ENCODE measurements at places on chromosomes 7 and 10.
A peak's percentile ranks its signal among the peaks of the same experiment; 100 is the strongest.

DNA sequence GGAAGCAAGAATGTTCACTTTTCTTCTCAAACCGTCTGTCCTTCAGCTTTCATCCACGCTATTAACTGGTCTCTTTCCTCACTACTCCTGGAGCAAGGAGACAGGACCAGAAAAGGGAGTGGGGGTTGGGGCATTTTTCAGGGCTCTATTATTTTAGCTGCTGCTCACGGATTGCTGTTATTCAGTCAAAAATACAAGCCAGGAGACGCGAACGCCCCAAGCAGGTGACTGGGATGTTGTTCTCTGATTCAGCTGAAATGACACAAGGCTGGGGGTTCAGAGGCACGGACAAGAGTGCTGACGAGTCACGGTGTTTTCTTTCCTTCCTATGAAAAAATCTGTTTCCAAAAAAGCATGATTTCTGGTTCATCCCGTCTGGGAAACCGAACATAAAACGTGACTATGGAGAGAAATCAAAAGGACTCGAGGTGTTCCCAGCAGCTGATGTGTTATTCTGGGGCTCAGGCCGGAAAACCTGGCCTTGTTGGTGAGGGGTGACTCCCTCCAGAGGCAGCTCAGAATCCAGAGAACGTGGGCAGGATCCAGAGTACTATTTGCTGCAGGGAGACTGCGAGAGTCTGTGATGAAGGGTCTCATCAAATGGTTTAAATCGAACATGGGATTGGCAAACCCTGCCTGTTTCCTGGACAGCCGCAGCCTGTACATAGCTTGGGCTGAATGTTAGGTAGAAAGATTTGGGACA is 3.5 kb upstream of the INHBA start:
- no peak for DNase-seq

- DNase-seq: no peak
Observed at GRCh38 chr7:10703981-10704380, 269.7 kb upstream of the PHF14 start.

- DNase-seq: no peak
Observed at GRCh38 chr10:112349521-112350085, 24.3 kb upstream of the ACSL5 start.

- peak; percentile 80 for DNase-seq
Observed at GRCh38 chr10:484441-484924, 205.0 kb downstream of the DIP2C start.

DNA sequence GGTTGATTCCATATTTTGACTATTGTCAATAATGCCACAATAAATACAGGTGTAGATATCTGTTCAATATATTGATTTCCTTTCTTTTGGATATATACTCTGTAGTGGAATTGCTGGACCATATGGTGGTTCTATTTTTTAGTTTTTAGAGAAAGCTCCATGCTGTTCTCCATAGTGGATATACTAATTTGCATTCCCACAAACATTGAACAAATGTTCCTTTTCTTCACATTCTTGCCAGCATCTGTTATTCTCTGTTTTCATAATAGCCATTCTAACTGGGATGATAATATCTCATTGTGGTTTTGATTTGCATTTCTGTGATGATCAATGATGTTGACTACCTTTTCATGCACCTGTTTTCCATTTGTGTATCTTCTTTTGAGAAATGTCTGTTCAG is 973.7 kb downstream of the REEP3 start:
- no peak for DNase-seq

- DNase-seq: peak; percentile 89
Observed at GRCh38 chr7:74202841-74203556, 6.8 kb upstream of the LAT2 start.

GRCh38 chr7:80521809-80522208 is 9.9 kb upstream of the GNAT3 start:
- no peak for DNase-seq

- no peak for DNase-seq
Observed at GRCh38 chr7:73718438-73718881, 1.0 kb downstream of the STX1A start.

GRCh38 chr10:103763374-103764202 is 91.8 kb downstream of the SH3PXD2A start:
- no peak for DNase-seq

GRCh38 chr7:133688483-133689239 is 435.8 kb downstream of the EXOC4 start:
- DNase-seq: no peak

GRCh38 chr7:94594882-94595281 is 61.1 kb downstream of the SGCE start:
- DNase-seq: no peak

GRCh38 chr10:48885376-48885775 is 54.3 kb downstream of the LRRC18 start:
- peak; percentile 26 for DNase-seq

DNA sequence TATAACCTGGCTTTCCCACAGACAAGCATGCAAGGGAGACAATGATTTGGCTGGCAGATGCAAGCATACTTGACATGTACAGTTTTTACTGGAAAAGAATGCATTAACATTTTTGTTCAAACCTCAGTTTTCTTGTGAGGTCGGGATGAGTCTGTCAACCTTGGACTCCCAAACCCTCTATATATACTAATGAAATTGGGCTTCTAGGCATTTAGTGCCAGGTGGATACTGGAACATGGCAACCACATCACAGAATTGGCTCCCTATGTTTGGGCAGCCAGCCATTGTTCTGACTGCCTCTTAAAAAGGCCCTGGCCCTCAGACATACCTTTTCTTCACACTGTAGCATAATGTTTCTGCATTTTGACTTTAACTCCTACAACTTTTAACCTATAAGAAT is 39.1 kb downstream of the CDK6 start:
- no peak for DNase-seq

- DNase-seq: no peak
Observed at GRCh38 chr7:134741907-134742635, 37.4 kb upstream of the CALD1 start.

DNA sequence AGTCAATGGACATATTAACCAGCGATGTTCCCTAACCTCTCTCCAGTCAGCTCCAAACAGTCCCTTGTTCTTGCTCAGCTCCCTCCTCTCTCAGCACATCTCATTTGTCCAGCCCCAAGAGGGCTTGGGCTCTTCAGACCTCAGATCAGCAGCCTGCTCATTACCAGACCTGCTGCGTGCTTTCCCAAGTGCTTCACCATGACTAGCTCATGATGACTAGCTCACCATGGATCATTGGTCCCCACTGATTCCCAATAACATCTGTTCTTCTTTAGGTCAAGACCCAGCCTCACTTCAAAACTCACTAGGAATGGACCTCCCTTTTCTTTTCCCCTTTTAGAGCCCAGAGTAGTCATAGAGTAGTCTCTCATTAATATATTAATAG is 121.9 kb downstream of the SLC16A9 start:
- DNase-seq: no peak

DNA sequence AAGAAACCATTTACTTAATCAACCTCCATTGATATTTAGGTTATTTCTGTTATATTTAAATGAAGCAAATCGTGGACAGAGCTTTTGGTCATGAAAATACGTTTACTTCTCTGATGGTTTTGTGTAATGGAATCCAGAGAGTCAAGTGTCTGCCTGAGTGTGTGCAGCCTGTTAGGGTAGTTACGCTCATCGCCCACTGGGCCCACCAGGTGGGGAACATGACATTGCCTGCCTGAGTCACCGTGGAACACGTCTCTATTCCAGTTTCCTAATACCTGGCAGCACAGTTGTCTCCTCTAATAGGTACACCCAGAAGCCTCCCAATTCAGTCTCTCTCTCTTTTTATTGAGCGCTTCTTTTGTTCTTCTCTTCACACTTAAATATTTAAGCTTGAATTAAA is 91.0 kb downstream of the ADCY1 start:
- DNase-seq: no peak

- peak; percentile 66 for DNase-seq
Observed at GRCh38 chr7:106126170-106126938, 14.2 kb upstream of the SYPL1 start.

DNA sequence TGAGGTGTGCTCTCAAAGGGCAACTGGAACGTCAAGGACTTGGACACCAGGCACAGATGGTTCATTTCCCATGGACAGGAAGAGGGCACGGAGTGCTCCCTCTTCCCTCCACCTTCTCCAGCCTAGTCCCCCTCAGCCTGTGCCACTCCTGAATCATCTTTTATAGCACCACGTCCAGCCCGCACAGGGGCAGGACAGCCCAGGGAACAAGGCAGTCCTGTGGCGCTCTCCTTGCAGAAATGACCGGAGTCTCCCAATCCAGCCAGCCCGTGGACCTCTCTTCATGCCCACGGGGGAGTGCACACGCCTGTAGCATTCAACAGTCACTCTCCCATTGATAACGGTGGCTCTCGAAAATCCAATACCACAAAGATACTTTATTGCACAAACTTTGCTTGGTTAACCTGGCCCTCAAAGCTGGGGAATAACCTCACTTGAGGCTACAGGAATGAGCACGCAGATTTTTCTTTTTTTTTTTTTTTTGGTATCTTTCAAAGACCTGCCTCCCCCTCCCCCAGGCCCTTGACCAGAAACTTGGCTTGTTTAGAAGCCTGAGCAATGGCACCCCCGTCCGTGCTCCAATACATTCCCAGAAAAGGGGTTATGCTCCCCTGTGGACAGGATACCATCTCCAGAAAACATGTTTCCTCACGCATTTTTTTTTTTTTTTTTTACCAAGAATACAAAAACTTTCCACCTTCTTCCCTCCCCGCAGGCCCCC is 733 bp downstream of the PRKCQ start:
- no peak for DNase-seq

GRCh38 chr7:78279457-78279856 is 480.9 kb downstream of the PHTF2 start:
- no peak for DNase-seq

DNA sequence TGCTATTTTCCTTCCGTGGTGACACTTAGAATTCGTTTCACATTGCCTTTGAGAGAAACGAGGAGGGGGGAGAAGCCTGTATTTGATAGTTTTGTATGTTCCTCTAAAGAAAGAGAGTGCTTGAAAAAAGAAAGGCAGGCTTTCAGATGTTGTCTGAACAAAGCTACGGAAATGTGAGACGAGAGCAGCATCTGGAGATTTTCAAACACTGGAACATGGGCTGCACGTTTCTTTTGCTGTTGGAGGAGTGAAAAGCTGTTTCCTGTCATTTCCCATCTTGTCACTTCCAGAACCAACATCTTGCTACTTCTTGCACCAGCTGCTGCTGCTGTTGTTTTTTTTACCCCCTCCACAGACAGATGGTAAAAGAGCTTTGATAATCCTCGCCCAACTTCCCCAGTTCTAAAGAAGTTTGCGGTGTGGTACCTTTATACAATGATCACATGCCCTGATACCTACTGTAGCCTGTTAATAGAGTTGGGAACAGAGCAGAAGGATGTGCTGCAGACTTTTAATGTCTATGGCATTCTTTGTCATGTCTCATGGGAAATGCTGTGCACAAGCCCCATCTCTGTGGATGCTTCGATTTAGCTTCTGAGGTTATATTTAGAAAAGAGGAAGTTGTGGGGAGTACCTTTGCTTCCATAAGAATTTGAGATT is 408.1 kb downstream of the AUTS2 start:
- DNase-seq: peak; percentile 38

DNA sequence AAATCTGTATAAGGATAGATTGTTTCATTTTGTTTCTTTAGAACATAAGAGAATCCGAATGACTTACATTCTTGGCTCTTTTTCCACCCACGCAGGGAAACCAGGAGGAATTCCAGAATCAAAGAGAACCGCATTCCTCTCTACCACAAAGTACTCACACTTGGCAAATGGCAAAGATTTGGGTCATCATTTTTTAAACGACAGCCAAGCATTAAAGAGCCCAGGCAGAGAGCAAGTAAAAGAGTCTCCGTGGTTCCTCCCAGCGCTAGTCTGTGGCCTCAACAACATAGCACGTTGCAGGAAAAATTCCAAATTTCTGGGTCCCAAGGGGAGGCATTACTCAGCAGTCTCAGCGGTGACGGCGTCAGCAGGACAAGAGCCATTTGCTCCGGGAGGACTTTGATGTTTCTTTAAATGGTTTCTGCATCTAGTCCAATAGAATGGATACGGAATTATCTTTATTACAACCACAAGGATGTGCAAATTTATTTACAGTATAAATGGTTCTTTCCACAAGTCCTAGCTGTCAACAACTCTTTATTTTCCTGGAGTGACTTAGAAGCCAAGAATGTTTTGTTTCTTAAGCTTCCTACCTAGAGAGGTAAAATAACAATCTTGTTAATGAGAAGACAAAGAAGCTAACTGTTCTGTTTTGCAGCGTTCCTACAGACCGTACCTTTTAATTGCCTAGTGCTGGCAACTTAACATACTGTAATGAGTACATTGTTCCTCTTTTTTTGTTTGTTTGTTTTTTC is 232.5 kb downstream of the SKIDA1 start:
- no peak for DNase-seq

DNA sequence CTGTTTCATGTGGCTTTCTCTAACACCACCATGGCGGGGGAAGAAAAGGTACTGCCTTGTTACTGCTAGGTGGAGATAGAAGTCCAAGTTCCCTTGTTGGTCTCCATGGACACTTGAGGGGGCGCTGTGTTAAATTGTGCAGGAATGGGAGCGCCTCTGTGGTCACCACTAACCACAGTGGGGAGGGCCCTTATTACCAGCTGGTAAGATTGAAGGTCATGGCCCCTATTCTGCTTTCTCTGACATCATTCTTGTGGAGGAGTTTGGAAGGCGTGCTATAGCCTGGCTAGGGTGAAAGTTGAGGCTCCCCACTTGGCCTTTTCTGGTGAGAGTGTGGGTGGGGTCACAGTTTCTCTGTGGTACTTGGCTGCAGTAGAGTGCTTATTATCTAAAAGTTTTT is 14.9 kb upstream of the MXI1 start:
- peak; percentile 43 for DNase-seq

GRCh38 chr10:6580279-6581029 is 378 bp upstream of the PRKCQ start:
- DNase-seq: peak; percentile 55

DNA sequence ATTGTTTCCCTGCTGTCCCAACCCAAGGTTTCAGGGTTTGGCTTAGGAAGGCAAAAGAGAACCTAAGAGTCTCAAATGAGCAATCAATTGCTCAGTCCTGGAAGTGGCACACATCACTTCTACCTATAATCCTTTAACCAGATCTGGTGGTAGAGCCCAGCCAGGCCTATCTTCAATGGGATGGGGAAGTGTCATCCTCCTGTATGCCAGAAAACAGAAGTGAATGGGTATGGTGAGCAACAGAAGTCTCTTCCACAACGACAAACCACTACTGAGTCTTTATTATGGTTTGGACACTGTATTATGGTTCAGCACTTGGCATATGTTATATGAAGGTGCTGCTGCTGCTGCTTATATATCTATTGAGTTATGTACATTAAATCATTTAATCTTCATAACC is 3.0 kb upstream of the AKR1B1 start:
- no peak for DNase-seq
